Esophagus squamous epithelium (tissue), 5 donors: ENCODE measurements at places on chromosomes 6 and 20. TPM values are rescaled to one million over a fixed set of nuclear protein-coding genes. Genes with fewer than 3 reads are reported as not detected.

GRCh38 chr20:35263532-35264341, 14.2 kb downstream of the MMP24OS start:
- no peaks in the 10 kb centered on the region for H3K4me1 ChIP-seq
- no peaks in the 10 kb centered on the region for H3K27me3 ChIP-seq
- no peak overlapping the region for H3K4me3 ChIP-seq

DNA sequence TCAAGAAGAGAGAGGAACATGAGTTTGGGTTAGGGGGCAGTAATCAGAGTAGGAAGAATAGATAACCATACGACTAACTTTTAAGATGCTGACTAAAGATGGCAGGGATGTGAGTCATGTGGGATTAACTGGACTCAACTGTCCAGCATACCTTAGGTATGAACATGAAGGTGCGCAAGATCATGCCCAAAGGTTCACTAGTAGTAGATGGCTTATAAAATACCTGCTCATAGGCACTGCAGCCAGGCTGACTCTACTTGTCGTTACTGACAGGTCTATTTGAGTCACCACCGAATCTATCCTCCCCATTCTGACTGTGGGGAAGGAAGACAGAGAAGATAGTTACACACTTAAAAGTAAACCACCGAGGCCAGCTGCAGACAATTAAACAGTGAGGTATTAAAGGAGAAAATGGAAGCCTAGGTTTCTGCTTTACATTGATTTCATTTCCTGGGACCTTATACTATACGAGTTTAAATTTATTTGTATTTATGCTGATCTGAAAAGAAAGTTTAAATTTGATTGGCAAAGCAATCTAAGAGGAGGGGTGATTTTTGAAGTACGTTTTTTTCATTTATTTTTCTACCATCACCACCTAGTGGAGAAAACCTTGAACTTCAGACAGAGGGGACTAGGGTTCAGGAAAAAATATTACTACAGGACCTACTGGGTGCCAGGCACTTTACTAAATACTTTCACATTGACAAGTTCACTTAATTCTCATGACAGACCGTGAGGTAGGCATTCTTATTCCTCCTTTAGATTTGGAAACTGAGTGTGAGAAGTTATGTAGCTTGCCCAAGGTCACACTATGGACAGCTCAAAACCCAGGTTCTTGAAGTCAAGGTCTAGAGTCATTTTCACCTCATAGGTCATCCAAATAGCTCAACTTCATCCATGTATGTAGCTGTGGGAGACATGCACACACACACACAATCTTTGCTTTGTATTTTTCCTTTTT, 4.0 kb upstream of the WRNIP1 start:
- no peak overlapping the region for H3K4me3 ChIP-seq
- DNase-seq = no peak
- peaks cover 2% of the 10 kb centered on the region for H3K4me1 ChIP-seq
- no peak overlapping the region for H3K27ac ChIP-seq
- no peaks in the 10 kb centered on the region for H3K27me3 ChIP-seq

GRCh38 chr6:82246802-82247504, 591 bp downstream of the IBTK start:
- H3K36me3 ChIP-seq = no peaks in the 10 kb centered on the region
- peak overlapping the region; percentile 88 for H3K4me3 ChIP-seq

DNA sequence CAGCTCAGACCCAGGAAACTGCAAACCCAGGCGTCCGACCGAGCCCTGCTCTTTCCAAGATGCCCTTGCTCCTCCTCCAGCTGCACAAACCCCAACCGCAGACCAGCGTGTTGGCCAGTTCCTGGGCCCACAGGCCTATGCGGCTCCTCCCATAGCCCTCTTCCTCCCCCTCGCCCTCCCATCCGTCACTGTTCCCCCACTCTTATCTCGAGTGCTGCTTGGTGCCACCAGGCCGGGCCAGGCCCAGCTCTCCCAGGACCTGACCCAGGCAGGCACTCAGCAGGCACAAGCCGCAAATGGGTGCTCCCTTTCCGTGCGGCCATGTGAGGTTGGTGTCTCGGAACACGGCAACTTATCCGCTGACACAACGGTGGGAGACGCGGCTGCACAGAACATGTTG, 28.6 kb downstream of the ADRM1 start:
- H3K27ac ChIP-seq = no peak overlapping the region
- peaks cover 100% of the 10 kb centered on the region for H3K36me3 ChIP-seq
- H3K4me1 ChIP-seq = no peaks in the 10 kb centered on the region
- no peak for DNase-seq
- H3K4me3 ChIP-seq = no peak overlapping the region

The SRXN1 gene
- total RNA-seq = 158 TPM

GRCh38 chr6:67863346-67863745, 771.7 kb upstream of the ADGRB3 start:
- no peak overlapping the region for H3K27ac ChIP-seq
- H3K36me3 ChIP-seq = no peaks in the 10 kb centered on the region
- DNase-seq = no peak
- H3K4me1 ChIP-seq = no peaks in the 10 kb centered on the region
- H3K27me3 ChIP-seq = no peaks in the 10 kb centered on the region

DNA sequence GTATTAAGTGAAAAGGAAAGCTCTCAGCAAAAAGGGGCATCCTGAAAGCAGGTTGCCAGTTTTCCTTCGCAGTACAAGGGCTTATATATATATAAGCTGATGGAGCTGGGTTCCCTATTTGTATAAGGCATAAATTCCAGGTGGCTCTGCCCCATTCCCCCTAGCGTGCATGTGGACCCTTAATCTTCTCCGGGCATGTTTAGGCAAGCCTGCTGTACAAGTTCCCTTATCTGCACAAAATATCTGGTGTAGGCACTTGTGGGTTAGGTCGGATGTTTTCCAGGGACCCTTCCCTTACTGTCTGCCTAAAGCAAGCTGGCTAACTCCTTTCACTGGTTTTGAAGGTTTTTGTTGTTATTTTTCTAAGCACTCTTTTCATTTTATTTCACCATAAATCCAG, 140.7 kb downstream of the FUT9 start:
- DNase-seq = no peak
- H3K4me1 ChIP-seq = no peaks in the 10 kb centered on the region
- H3K27ac ChIP-seq = no peak overlapping the region
- H3K27me3 ChIP-seq = no peaks in the 10 kb centered on the region
- no peaks in the 10 kb centered on the region for H3K36me3 ChIP-seq
- H3K4me3 ChIP-seq = no peak overlapping the region

DNA sequence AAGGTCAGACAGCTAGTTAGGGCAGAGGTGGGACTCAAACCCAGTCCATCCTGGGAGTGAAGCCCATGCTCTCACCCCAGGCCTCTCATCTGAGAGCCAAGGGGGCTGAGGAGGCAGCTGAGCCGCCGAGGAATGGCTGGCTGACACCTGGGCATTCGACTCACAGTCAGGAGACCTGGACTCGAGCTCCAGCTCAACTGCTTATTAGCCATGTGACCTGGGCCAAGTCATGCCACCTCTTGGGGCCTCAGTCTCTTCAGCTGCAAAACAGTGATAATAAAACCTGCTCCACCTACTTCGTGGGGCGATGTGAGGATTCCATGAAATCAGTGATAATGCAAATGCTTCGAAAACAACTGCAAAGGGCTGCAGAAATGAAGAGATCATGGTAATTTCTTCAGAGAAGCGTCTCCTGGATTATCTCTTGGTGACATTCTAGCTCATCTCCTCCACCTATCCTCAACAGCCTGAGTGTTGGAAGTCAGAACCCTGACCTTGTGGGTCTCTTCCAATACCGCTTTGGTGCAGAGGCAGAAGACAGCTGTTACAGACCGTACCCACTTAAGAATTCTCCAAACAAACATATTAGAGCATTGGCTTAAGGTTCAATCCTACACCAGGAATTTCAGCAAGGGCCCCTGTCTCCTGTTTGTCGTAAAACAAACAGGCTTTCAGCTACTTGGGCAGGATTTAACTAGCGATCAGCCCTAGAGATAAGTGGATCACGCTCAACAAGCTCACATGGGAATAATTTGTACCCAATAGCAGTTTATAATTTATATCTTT, 60.0 kb upstream of the PIM1 start:
- H3K4me3 ChIP-seq = no peak overlapping the region
- H3K27me3 ChIP-seq = no peaks in the 10 kb centered on the region
- no peaks in the 10 kb centered on the region for H3K36me3 ChIP-seq
- peak overlapping the region; percentile 36 for H3K27ac ChIP-seq

The KIF25 gene
- total RNA-seq = not detected

GRCh38 chr20:44711237-44711636, 3.9 kb upstream of the CCN5 start:
- H3K36me3 ChIP-seq = no peaks in the 10 kb centered on the region
- H3K4me1 ChIP-seq = peaks cover 22% of the 10 kb centered on the region
- no peak overlapping the region for H3K4me3 ChIP-seq
- no peak for DNase-seq

- H3K36me3 ChIP-seq = no peaks in the 10 kb centered on the region
- no peak overlapping the region for H3K4me3 ChIP-seq
- no peak for DNase-seq
- no peaks in the 10 kb centered on the region for H3K27me3 ChIP-seq
- no peak overlapping the region for H3K27ac ChIP-seq
These were observed 24.2 kb upstream of the TAGAP start for GRCh38 chr6:159068904-159069578.

DNA sequence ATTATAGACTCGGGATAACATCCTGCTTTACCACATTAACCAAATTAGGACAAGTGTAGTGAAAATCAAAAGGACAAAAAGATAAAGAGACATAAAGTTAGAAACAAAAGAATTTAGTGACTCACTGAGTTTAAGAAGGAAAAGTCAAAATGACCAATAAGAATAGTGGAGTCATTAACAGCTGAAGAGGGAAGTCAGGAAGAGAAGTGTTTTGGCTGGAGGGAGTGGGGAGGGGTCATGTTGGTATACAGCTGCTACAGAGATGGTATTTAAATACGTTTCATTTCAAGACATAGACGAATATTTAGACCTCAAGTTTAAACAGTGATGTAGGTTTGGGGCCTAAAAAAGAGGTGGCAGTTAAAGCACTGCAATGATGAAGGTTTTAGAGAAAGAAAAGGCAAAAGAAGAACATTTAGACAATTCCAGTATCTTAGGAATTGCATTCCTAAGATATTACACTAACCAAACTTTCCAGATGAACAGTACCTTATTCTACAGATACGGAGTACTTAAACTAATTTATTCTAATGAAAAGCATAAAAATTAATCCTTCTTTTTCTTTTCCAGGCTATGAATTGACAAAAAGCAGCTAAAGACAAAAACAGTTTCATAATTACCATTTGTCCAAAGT, 10.6 kb downstream of the FKBP5 start:
- no peak overlapping the region for H3K27ac ChIP-seq
- no peak overlapping the region for H3K4me3 ChIP-seq
- peaks cover 89% of the 10 kb centered on the region for H3K36me3 ChIP-seq
- no peak for DNase-seq
- peaks cover 11% of the 10 kb centered on the region for H3K4me1 ChIP-seq
- H3K27me3 ChIP-seq = no peaks in the 10 kb centered on the region

The PPP1R16B gene
- 6.7 TPM for total RNA-seq

The WFDC5 gene
- total RNA-seq = 3.2 TPM

The AVP gene
- total RNA-seq = not detected

DNA sequence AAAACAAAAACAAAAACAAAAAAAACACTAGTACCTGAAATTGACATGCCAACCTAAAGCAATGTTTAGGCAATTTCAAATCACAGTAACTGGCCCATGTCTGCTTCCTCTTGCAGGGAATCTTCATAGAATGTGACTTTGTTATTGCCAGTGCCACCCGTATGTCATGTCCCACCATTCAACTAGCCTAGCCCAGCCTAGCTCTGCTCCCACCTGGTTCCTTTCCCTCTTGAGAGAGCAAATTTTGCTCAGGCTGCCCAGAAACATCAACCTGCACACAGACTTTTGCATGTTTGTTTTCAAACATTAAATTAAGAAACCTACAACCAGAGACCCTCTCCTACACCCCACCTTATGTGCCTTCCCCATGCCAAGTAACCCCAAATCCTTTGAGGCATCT, 124.8 kb upstream of the SLC2A12 start:
- peaks cover 10% of the 10 kb centered on the region for H3K4me1 ChIP-seq
- H3K27me3 ChIP-seq = no peaks in the 10 kb centered on the region
- H3K4me3 ChIP-seq = no peak overlapping the region
- no peak for DNase-seq
- peaks cover 5% of the 10 kb centered on the region for H3K36me3 ChIP-seq

DNA sequence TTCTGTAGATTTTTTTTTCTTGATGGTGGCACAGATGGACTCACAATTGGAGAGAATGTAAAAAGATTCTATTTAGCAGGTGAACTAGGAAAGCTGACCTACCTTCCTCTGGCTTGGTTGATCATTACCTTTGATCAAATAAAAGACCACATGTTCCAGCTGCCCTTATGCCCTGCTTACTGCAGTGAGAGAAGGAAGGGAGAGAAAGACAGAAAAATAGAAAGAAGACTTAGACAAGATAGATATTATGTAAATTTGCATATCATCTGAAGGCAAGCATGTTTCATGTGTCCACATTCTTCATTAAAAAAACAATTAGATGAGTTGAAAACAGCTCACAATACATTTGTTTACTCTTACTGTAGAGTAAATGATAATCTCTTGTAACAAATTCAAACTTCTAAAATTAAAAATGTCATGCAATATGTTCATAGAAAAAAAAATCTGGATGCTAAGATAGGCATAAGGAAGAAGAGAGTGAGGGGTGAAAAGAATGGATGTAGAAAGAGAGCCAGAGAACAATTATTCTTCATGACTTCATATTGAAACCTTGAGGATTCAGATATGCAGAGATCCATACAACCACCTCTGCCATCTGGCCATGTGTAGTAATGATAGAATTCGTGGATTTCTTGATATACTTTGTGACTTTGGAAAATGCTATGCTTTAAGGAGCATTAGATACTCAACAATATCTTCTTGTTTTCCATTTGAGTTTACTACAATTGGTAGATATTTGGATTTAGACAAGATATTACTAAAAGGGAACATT, 71.7 kb downstream of the RFX6 start:
- H3K27me3 ChIP-seq = no peaks in the 10 kb centered on the region
- no peak overlapping the region for H3K4me3 ChIP-seq
- DNase-seq = no peak
- no peak overlapping the region for H3K27ac ChIP-seq

DNA sequence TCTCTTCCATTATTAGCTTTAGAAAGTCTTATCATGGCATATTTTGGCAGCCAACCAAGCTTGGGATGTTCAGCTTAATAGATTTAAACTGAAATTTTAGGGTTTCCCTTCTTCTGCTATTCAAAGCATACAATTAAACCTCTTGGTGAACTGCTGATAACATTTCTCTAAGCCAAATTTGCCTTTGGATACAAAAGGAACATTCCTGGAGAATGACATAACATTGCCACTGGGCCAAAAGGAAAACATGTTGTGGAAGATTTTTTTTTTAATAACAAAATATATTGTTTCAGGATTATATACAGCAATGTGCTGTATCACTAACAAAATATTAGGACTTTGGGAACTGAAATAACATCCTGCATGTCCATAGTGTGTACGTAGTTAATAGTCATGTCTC, 215.1 kb upstream of the TBX18 start:
- H3K27me3 ChIP-seq = no peaks in the 10 kb centered on the region
- no peak overlapping the region for H3K27ac ChIP-seq
- H3K4me1 ChIP-seq = no peaks in the 10 kb centered on the region
- no peak for DNase-seq

The EDEM2 gene
- total RNA-seq = 17.5 TPM
